ENCODE measurements at places on chromosomes 3 and 15. TPM values are rescaled to one million over a fixed set of nuclear protein-coding genes. Genes with fewer than 3 reads are reported as not detected.

- DNase-seq = no peak
Observed at GRCh38 chr3:164507886-164508285, 570.4 kb downstream of the SI start.

- DNase-seq = no peak
Observed at GRCh38 chr15:76932135-76932966, 802 bp downstream of the RCN2 start.

DNA sequence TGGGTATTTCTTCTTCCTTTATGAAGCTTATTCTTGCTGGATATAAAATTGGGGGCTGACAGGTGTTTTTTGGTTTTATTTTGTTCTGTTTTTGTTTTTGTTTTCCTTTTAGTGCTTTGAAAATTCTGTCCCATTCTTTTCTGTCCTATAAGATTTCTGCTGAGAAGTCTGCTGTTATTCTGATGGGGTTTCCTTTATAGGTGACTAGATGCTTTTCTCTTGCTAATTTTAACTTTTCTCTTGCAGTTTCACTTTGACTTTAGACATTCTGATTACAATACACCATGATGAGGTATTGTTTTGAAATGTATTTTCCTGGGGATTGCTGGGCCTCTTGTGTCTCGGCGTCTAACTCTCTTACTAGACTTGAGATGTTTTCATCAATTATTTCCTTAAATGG is 22.8 kb downstream of the TTC14 start:
- no peak for DNase-seq

DNA sequence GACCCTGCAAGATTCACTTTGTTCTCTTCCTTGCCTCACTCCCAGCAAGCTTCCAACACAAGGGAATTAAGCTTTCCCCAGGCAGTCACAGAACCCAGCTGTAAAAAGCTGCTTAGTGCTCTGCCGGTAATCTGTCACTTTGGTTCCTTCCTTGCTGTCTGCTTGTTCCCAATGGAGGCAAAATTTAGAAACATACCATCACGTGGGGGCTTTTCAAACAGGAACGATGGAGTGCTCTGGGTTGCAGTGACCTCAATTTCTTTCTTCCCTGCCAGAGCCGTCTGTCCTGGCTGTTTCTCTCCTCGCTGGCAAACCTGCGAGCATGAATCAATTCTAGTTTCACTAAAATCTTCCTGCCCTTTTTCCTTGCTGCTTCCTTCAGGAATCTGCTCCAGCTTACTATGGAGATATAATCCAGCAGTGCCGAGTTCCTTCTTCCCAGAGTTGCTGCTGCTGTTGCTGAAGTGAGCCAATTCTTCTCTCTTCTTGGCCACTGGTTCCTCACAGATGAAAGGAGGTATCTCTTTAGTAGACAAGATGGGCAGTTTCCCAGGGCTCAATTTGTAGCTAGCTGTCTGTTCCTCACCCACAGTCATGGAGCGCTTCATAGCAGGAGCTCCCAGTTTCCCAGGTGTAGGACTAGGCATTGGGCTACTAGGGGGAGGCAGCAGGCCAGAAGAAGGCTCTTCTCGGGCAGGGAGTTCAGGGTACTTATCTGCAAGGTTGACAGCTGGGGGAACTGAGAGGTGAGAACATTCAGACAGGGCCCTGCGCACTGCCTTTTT is 88.1 kb downstream of the DHX30 start:
- no peak for DNase-seq

DNA sequence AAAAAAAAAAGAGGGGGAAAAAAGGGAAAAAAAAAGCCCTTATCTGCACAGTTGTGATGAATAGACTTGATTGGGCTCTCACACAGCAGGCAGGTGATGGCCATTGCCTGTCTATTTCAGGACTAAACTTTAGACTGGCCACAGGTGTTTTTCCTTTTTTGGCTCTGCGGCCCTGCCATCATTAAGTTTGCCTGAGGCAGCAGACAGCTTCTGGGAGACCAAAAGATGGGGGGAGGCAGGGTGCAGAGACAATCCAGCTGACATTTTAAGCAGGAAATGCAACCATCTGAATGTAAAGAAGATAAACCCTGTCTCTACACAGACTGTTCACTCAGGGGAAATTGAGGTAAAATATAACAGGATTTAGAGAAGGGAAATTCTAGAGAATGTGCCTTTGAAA is 295.0 kb upstream of the KCNH8 start:
- no peak for DNase-seq

GRCh38 chr3:124078953-124079911 is 87.3 kb upstream of the ROPN1 start:
- DNase-seq = peak; percentile 72

DNA sequence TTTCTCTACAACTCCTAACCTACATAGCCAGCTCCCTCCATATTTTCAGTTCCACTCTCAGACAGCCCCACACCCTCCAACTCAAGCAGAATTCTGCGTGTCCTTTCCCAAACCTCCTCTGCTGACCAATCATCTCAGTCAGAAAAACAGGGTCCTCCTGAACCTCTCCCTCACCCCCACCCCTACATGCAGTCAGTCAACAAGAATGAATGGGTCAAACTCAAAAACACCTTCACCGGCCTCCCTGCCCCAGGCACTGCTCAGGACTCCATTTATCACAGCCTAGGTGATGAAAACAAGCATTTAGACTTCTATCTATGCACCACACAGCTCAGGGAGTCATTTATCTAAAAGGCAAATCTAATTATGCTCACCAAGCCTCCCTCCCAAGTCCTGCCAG is 32.4 kb downstream of the MYL3 start:
- no peak for DNase-seq

- DNase-seq = no peak
Observed at GRCh38 chr15:60349589-60349988, 48.2 kb downstream of the ANXA2 start.

DNA sequence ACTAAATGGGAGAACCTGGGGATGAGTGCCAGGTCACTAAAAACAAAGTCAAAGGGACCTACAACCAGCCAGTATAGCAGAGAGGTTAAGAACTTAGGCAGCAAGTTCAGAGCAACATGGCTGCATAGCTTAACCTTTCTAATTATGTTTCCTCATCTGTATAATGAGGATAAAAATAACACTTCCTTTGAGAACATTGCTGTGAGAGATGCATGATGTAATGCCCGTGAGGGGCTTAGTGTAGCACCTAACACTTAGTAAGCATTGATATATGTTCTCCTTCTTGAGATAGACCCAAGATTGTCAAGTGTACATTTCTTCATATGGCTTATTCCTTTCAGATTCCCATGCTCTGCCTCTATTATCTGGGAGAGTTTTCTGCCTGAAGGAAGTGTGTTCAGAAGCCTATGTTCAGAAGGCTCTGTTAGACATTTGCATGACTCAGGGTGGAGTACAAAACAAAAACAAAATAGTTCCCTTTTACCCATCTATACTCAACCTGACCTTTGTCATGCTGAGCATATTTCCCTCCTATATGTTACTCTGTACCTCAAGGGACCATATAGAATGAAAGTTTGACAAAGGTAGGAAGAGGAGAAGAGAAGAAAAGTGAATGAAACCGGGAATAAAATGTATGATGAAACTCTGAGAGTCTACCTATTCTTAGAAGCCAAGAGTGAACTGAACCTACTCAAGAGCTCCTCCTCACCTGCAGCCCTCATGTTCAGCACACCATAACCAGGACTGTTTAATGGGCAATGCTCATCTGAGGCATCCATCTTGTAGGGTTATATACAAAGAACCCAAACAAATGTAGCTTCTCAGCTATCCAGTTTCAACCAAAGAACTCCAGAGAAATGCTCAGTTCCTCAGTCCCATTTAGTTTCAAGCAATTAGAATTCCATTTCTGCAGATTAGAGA is 70.7 kb upstream of the KCNMB2 start:
- no peak for DNase-seq

DNA sequence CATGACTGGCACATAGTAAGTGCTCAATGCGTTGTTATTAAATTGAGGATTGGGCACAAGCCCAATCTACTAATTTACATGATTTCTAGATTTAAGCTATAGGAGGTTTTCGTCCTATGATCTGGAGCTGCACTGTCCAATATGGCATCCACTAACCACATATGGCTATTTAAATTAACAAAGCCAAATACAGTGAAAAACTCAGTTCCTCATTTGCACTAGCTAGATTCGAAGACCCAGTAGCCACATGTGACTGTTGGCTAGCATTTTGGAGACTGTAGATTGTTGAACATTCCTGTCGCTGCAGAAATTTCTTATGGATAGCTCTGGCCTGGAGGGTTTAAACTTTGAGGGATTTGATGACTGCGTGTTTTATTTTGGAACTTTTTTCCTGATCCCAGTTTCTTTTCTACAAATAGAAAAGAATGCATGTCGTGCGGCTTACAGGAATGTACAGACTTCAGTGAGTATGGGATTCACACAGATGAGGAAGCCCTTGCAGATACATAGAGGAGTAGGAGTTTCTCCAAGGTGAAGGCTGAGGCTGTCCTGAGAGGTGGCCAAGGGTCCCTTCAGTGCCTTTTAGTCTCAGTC is 82.8 kb downstream of the SLCO3A1 start:
- DNase-seq = no peak

- no peak for DNase-seq
Observed at GRCh38 chr3:20561166-20561565, 375.2 kb upstream of the SGO1 start.

- peak; percentile 22 for DNase-seq
Observed at GRCh38 chr3:115099986-115100571, 47.0 kb downstream of the ZBTB20 start.

- no peak for DNase-seq
Observed at GRCh38 chr15:70832176-70832575, 21.8 kb downstream of the LARP6 start.

DNA sequence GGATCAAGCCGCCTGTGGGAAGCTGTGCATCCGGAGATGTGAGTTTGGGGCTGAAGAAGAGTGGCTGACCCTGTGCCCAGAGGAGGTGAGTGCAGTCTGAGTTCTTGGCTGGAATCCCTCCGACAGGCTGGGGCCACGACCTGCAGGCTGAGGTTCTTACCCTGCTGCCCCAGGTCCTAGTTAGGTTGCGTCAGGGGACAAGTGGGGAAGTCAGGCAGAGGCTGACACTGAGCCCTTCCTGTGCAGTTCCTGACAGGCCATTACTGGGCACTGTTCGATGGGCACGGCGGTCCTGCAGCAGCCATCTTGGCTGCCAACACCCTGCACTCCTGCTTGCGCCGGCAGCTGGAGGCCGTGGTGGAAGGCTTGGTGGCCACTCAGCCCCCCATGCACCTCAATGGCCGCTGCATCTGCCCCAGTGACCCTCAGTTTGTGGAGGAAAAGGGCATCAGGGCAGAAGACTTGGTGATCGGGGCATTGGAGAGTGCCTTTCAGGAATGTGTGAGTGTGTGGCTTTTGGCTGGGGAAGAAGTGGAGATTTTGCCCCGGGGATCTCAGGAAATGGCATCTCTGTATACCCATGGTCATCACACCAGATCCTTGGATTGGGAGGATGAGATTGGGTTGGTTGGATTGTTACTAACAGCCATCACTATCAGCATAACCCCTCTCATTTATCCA is 1.3 kb downstream of the PPM1M start:
- DNase-seq = no peak

DNA sequence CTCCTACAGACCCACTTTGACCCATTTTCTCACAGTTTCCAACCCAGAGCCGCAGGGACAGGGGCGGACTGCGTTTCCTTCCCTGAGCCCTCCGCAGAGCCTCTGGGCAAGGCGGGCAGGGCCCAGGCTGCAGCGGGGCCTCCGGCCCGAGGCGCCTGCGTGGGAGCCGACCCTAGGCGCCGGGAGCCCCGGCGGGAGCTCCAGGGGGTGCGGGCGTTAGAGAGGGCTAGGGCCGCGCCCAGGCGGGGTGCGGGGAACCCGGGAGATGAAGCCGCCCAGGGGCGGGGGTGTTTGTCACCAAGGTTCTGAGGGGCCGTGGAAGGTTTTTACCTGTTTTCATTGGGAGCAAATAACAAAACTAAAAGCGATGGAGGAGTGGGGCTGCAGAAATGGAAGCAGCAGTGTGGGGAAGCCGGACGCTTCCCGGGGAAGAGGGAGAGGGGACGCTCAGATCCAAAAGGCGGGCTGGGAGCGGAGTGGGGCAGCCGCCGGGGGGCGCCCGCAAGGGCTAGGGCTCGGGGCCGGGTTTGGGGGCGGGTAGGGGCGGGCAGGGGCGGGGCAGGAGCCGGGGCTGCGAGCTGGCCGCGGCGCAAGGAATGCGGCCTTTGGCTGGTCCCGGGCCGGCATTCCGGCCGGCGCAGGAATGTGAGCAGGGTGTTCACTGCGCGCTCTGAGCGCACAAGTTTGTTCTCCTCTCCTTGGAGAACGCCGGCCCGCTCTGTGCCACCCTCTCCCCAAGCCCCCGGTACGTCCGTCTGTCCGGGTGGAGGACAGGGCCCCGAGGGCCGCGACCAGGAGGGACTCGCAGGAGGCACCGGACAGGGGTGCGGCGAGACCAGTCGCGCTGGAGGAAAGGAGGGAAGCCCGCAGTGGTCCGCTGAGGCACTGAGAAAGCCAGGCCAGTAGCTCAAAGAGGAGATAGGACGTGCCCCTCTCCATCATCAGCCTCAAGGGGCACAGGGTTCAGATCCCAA is 61.1 kb downstream of the AMOTL2 start:
- peak; percentile 71 for DNase-seq

- DNase-seq = no peak
Observed at GRCh38 chr3:43013743-43014155, 34.6 kb downstream of the GASK1A start.

DNA sequence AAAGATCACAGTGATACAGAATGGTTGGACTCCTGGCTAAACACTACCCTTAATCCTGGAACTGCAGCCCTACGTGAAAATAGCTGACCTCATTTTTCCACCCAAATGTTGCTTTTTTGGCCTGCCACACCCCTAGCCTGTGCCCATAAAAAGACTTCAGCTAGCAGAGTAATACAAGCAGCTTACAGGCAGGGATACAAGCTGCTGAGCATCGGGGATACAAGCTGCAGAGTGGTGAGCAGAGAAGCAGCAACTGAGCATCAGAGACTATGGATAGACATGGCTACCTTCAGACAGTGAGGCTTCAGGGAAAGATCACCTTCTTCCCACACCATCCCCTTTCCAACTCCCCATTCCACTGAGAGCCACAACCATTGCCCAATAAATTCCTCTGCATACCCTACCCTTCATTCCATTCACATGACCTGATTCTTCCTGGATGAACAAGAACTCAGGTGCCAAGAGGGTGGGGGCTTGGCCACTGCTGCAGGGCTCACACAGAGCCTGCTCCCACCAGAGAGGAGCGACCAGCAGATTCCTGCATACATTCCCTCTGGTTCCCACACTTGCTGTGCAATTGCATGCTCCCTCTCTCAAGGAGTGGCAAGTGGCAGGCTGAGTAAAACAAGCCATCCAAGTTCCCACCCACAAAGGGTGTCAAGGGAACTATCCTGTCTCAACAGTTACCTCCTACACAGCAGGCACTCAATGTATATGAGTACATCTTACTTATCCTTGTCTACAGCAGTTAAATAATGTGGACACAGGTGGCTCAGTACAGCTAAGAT is 217.5 kb downstream of the ALCAM start:
- DNase-seq = peak; percentile 66

GRCh38 chr3:49500205-49500731 is 30.2 kb downstream of the DAG1 start:
- no peak for DNase-seq

Gene LRRN1
- not detected for total RNA-seq

Gene GOLGA8O
- 0.47 TPM for total RNA-seq

Gene COL6A5
- not detected for total RNA-seq

Gene P2RY14
- not detected for total RNA-seq
